ENCODE measurements at places on chromosomes 11 and 22.

GRCh38 chr22:38925571-38926041 lies 31.8 kb upstream of the APOBEC3A start:
- DNase-seq, result no peak

DNA sequence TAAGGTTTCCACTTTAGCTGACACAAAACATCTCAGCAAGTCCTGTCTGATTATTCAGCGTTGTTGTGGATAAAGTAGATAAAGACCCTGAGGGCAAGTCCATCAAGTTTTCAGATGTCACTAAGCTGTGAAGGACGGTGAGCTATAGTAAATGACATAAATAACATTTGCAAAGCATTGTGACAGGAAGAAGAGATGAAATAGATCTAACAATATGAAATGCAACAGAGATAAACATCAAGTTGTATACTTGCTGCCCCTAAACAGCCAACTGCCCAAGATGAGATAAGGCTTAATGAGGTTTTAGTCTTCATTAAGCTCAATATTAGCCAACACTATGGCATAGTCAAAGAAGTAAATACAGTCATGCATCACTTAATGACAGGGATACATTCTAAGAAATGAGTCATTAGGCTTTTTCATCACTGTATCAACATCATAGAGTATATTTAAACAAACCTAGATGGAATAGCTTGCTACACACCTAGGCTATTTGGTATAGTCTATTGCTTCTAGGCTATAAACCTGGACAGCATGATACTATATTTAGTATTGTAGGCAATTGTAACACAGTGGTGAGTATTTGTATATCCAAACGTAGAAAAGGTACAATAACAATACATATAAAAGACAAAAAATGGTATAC lies 625.1 kb upstream of the ANO5 start:
- DNase-seq, result no peak

GRCh38 chr11:6390718-6391469 lies 620 bp downstream of the SMPD1 start:
- DNase-seq, result no peak

DNA sequence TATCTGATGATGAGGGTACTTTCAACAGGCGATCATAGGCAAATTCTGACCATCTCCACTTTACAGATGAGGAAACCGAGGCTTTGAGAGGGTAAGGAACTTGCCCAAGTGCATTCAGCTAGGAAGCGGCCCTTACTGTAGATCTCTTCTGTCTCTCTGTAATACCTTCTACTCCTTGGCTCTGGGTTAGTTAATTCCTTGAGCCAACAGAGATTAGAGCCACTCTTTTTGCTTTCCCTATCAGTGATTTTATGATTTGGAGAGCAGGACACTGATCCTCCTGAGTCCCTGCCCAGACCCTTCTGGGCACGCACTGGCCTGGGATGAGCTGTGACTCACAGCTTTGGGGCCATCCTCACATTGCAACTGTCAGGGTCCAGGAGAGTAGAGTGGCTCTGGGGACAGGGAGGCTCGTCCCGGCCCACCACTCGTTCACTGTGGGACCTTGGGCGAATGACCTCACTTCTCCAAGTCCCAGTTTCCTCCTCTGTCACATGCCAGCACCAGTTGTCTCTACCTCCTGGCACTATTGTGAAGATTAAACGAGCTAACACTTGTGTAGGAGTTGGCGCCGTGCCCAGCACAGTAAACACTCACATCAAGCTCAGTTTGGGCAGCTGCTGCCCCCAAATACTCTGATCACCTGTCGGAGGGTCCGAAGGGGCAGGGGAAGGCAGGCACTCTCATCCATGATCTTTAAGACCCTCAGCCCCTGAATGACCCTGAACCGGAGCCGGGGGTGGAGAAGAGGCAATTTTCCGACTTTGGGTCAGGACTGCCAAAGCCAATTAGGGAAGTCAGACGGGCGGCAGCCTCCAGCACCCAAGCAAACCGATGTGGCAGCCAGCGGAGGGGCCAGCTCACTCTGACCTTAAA lies 235.0 kb downstream of the MIAT start:
- no peak for DNase-seq

GRCh38 chr11:72037554-72038311 lies 39.0 kb downstream of the IL18BP start:
- no peak for DNase-seq

GRCh38 chr22:37355174-37355573 lies 72.1 kb downstream of the ELFN2 start:
- DNase-seq, result no peak

GRCh38 chr11:1373536-1374214 lies 16.1 kb upstream of the BRSK2 start:
- peak; percentile 56 for DNase-seq

- no peak for DNase-seq
Measured at GRCh38 chr22:28604966-28605761, 74.5 kb downstream of the TTC28 start.

GRCh38 chr11:59479906-59480305 lies 6.8 kb downstream of the OR4D10 start:
- no peak for DNase-seq

GRCh38 chr22:36940676-36941075 lies 27.2 kb downstream of the CSF2RB start:
- no peak for DNase-seq

DNA sequence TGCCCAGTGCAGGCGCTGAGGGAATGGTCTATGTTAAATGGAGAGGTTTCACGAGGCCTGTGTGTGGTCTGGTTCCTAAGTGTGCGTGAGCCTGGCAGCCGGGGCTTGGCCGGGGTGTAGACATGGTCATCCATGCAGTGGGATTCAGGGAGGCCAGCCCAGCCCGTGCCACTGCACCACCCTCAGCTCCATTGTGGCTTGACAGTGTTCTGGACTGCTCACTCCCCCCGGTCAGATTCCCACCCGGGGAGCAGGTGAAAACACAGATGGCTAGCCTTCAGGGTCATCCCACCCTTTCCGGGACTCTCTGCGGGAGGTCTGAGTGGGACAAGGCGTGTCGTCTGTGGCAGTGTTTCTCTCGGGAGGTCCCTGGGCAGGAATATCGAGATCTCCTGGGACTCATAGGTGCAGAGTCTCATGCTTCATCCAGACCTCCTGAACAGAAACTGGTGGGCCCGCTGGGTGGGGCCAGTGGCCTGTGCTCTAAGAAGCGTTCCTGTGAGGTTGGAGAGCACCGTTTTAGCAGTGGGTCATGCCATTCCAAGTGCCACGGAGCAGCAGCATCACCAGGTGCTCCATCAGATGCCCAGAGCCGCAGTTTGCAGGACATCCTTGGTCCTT lies 52.3 kb downstream of the ST14 start:
- peak; percentile 15 for DNase-seq

DNA sequence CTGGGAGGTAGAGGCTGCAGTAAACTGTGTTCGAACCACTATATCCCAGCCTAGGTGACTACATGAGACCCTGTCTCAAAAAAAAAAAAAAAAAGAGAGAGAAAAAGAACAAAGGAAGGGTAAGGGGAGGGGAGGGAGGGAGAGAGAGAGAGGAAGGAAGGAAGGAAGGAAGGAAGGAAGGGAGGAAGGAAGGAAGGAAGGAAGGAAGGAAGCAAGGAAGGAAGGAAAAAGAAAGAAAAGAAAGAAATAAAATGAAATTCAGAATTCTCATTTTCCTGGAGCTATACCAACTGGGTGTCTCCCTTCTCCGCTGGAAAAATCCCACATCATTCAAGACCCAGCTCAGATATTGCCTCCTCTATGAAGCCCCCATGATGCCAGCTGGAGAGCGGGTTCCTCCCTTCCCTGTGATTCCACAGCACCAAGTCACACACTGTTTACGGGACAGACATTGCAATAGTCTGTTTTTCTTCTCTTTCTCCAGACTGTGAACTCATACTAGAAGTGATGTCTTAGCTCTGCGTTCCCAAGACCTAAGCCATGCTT lies 3.0 kb upstream of the PPFIA1 start:
- peak; percentile 9 for DNase-seq

GRCh38 chr11:12170984-12171383 lies 60.6 kb downstream of the MICAL2 start:
- DNase-seq, result no peak

DNA sequence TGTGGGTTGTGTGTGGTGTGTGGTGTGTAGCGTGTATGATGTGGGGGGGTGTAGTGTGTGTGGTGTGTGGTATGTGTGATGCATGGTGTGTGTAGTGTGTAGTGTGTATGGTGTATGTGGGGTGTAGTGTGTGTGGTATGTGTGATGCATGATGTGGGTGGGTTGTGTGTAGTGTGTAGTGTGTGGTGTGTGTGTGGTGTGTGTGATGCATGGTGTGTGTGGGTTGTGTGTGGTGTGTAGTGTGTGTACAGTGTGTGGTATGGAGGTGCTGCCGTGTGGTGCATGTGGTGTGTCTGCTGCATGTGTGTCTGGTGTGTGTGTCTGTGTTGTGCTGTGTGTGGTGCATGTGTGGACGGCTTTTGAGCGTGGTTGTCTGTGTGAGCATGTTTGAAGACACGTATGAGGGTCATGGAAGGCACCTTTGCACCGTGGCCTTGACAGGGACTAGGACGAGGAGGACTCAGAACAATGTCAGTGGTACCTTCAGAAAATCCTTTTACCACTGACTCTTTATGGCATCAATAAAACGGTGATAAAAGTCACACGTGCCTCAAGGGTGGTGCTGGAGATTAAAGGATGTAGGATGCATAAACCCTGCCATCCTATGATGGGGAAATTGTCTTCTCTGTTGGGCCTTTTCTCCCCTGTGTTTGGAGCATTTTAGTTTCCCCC lies 328.7 kb upstream of the B3GAT1 start:
- no peak for DNase-seq

DNA sequence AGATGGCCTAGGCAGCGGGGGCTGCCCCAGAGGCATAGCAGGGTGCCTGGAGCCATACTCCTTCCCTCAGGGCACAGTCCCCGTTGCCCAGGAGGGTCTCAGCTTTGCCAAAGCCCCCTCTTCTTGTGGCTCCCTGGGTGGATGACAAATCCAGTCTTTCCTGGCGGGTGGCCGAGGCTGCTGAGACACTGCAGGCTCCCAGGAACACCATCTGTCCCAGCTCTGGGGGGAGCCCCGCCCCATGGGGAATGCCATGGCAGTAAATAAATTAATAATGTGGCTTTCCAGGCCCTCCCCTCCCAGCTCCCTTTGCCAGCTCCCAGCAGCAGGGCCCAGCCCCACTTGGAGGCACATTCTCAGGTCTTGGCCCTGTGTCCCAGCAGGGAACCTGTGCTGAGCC lies 45.0 kb downstream of the PDE2A start:
- DNase-seq, result peak; percentile 62

- peak; percentile 93 for DNase-seq
Measured at GRCh38 chr11:117239295-117239694, 6.8 kb downstream of the RNF214 start.

DNA sequence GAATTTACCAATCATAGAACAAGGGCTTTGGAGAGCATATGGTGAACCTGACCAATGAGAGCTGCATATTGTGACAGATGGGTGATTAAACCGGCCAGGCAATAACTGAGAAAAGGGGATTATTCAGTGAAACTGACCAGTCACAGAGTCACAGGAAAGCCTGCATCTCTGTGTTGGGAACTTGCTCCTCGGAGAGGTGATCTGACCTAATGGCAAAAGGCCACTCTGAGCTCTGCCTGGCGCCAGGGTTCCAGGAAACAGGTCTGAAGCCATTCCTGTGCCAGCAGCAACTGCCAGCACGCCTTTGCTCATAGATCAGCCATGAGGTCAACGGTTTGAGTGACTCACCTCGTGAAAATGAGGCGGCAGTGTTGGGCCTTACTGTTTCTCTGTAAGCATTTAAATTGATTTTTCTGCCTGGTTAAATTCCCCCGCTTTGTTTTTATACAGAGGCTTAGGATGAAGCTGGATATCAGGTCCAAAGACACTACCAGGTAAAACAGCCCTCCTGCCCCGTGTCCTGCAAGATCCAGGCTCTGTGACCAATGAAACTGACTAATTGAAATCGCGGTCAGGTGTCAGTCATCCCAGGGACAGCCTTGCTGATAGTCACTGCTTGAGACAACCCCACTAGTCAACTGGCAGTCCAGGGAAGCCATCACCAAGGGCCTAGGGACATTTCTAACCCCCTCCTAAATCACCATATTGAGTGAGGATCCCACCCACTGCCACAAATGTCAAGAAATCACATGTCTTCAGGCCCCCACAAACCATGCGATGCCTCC lies 35.8 kb upstream of the MYOD1 start:
- DNase-seq, result no peak

DNA sequence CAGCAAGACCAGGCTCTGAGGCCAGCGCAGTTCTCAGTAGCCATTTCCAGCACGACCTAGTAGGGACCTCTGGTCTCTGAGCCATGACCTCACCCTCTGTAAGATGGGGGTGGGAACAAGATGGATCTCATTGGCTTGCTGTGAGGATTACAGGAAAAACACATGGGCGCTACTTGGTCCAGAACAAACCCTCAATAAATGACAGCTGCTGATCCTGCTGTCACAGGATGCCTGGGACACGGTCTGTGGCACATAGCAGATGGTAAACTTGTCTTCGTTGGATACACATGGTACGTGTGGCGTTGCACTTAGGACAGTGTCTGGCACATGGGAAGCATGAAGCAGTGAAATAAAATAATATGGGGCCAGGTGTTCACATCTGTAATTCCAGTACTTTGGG lies 4.5 kb upstream of the KCTD17 start:
- no peak for DNase-seq

GRCh38 chr11:73164803-73165540 lies 22.9 kb upstream of the FCHSD2 start:
- DNase-seq, result no peak

DNA sequence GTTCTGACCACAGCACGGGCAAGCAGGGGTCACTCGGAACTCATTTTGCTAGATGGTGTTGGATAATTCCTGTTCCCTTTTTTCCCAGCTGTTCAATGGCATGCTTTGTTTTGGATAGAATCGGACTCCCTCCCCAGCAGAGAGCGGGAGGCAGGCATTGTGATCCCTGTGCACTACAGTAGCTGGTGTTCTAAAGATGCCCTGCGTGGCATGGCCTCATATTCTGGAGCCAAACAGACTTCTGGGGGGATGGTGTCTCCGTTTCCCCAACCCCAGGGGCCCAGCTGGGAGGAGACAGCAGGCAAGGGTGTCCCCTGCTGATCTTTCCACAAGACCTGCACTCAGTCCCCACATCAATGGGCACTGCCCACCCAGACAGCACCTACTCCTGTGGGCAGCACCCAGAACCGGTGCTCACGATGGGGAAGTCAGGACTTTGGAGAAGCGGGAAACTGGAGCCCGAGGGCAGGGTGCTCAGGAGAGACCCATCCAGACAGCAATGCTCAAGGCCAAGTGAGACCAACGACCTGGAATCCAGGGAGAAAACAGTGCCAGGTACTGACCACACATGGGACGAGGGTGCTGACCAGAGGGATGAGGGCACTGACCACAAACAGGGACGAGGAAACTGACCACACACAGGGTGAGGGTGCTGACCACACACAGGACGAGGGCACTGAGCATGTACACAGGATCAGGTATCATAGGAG lies 934.9 kb downstream of the BRD1 start:
- DNase-seq, result no peak

- DNase-seq, result peak; percentile 58
Measured at GRCh38 chr11:68904248-68904847, 657 bp downstream of the IGHMBP2 start.

DNA sequence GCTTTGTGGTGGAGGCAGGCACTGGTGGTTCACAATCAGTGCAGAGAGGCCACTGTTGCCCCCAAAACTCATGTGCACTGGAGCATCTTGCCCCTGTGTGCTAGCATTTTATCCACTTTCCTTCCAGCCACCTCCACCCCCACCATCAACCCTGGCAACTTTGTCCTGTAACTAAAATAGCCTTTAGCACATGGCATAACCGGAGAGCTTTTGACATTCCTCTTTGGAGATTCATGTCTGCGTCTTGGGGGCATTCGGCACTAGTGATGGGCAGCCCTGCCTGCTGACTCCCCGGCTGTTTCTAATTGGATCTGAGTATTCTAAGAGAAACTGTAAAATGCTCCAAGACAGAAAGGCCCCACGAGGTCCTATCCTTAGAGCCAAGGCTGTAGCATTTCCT lies 15.8 kb downstream of the SHISA8 start:
- no peak for DNase-seq

GRCh38 chr22:50000587-50001387 lies 11.8 kb downstream of the IL17REL start:
- peak; percentile 3 for DNase-seq

Data from hepatic stellate cell (primary cell).